ENCODE measurements at places on chromosomes 16 and 17.

- DNase-seq = no peak
These were observed 18.0 kb downstream of the MYLK3 start for GRCh38 chr16:46730126-46730525.

- no peak for DNase-seq
These were observed 74.6 kb upstream of the SOX9 start for GRCh38 chr17:72046178-72046577.

DNA sequence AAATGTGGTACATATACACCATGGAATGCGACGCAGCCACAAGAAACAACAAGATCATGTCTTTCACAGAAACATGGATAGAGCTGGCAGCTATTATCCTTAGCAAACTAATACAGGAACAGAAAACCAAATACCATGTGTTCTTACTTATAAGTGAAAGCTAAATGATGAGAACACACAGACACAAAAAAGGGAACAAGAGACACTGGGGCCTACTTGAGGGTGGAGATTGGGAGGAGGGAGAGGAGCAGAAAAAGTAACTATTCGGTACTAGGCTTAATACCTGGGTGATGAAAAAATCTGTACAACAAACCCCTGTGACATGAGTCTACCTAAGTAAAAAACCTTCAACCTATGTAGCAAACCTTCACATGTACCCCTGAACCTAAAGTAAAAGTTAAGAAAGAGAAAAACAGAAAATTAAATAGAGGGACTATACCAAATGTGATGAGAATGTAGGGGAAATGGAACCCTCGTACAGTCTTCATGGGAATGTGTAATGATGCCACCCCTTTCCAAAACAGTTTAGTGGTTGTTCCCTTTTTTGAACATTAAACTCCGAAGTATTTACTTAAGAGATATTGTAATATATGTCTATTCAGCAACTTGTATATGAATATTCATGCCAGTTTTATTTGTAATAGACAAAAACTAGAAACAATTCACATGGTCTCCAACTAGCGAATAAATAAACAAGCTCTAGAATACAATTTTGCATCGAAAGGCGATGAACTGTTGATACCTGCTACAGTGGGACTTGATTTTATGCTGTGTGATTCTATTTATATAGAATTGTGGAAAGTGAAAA, 33.9 kb downstream of the AHSP start:
- no peak for DNase-seq

GRCh38 chr16:19822533-19822932, 62.1 kb downstream of the GPRC5B start:
- DNase-seq = no peak

GRCh38 chr17:44220213-44221083, 973 bp upstream of the UBTF start:
- peak; percentile 65 for DNase-seq

DNA sequence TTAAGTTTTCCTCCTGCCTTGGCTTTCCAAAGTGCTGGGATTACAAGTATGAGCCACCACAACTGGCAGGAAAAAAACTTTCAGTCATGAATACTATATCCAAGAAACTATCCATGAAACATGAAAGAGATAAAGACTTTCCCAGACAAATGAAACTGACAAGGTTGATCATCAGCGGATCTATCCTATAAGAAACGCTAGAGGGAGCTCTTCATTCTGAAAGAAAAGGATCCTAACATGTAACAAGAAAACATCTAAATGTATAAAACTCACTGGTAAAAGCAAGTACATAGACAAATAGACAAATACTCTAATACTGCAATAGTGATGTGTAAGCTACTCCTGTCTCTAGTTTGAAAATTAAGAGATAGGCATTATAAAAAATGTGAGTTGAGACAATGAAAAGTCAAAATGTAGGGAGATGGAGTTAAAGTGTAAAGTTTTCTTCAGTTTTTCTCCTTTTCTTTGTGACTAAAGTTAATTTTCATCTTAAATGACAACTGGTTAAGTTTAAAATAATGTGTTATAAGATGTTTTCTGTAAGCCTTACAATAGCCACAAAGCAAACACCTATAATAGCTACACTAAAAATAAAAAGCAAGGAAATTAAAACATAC, 79.6 kb upstream of the TEKT1 start:
- no peak for DNase-seq

- peak; percentile 84 for DNase-seq
These were observed 47.2 kb downstream of the ARHGAP27 start for GRCh38 chr17:45385331-45385997.

DNA sequence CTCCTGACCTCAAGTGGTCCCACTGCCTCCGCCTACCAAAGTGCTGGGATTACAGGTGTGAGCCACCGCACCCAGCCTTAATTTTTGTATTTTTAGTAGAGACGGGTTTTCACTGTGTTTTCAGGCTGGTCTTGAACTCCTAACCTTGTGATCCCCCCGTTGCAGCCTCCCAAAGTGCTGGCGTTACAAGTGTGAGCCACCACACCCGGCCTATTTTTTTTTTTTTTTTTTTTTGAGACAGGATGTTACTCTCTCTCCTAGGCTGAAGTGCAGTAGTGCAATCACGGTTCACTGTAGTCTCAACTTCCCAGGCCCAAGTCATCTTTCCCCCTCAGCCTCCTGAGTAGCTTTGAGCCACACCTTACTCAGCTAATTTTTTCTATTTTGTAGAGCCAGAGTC, 3.1 kb upstream of the SNX11 start:
- no peak for DNase-seq

GRCh38 chr17:75205793-75206163, 299 bp downstream of the NUP85 start:
- DNase-seq = no peak

- DNase-seq = no peak
These were observed 5.9 kb downstream of the UQCRC2 start for GRCh38 chr16:21959050-21959449.

- DNase-seq = no peak
These were observed 91.7 kb downstream of the CLEC16A start for GRCh38 chr16:11036040-11036439.

- no peak for DNase-seq
These were observed 13.1 kb downstream of the DCAF7 start for GRCh38 chr17:63563339-63563738.

DNA sequence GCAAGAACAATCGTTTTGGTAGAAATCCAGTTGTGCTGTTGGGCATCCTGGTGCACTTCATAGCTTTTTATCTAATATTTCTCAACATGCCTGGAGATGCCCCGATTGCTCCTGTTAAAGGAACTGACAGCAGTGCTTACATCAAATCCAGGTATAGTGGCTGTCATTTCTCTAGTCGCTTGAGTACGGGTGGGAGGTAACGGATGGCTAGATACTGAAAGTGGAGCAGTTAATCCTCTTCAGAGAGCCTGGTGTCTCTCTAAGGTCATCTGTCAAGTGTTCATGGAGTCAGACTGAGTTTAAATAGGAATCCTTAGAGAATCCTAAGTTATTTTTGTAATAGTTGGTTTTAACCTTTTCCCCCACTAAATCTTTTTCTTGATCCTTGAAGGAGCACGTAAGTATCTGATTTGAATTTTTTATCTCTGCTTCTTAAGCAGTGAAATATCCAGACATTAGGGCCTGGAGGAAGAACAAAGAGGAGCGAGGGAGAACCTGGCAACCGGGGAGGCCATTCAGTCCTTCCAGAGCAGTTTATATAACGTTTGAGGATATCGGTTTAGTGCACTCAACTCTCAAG, 37.2 kb downstream of the MFSD11 start:
- no peak for DNase-seq

GRCh38 chr16:41439-42068, 11.9 kb downstream of the POLR3K start:
- DNase-seq = no peak

- DNase-seq = no peak
These were observed 18.5 kb upstream of the TOB1 start for GRCh38 chr17:50884439-50885311.

DNA sequence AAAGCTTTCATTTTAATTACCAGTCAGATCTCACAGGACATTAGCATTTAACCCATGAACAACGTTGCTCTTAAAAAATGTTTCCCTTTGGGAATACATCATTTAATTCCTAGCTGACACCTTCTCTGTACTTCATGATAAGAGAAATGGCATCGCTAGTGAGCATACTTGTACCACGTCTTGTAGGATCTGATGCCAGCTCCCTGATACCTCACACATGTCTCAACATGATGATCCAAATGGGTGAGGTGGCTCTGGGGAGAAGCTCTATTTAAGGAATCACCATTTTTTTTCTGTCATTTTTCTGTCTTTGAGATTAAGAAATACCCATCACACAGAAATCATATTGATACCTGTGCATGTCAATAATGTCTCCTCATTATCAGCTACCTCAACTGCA, 772.1 kb upstream of the CA10 start:
- DNase-seq = no peak

DNA sequence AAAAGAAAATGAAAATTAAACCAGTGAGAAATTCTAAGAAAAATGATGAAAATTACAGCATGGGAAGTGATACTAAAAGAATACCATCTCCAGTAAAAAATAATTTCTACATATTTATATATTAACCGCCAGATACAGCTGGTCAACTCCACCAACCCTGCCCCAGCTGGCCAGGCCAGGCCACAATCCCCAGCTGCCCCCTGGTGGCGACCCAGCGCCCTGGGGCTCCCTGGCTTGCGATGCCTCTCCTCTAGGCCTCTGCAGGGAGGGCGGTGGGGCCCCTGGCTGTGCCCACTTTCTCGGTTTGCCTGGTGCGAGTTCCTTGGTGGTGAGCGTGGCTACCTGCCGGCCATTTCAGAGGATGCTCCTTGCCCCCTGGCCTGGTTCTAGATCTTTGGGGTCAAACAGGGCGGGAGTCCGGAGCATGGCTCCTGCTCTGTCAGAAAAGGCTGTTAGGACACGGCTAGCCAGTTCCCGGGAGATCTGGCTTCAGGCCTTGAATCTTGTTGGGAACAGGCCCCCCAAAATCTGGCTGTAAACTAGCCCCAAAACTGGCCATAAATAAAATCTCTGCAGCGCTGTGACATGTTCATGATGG, 14.5 kb downstream of the GLIS2 start:
- peak; percentile 75 for DNase-seq

- DNase-seq = no peak
These were observed 22.4 kb downstream of the C1QTNF1 start for GRCh38 chr17:79046197-79046915.

- DNase-seq = peak; percentile 54
These were observed at the start of gene USP22 for GRCh38 chr17:21042458-21043295. USP22 (minus strand) TSS chr17:21043011; CDS start chr17:21042835, 176 bp downstream.

- DNase-seq = no peak
These were observed 13.0 kb downstream of the CETP start for GRCh38 chr16:56974549-56975300.

GRCh38 chr17:59901604-59902003, 8.7 kb downstream of the RPS6KB1 start:
- DNase-seq = no peak

- no peak for DNase-seq
These were observed 40.2 kb upstream of the MARCHF10 start for GRCh38 chr17:62848334-62848733.

DNA sequence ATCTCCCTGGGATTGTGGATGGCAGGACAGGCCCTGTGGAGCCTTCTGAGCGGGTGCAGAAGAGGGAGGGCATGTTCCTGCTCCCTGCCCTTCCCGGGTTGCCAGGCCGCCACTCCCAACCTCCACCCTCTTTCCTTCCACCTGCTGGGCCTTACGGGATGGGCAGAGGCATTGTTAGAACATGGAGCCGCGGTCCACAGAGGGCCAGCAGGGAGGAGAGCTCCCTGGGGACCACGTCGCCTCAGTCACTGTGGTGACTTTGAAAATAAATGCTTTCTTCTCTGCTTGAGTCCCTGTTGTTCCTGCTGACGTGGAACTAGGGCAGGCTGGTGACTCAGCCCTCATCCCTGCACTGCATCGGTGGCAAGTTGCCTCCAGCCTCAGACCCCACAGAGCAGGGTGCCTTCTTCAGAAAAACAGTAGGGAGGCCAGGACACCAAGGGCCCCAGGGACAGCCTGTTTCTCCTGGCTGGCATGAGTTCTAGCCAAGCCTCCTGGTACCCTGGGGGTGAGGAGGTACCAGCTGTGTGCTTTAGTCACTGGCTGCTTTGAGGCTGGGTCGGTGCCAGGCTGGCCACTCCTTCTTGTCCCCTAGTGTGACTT, 224.9 kb downstream of the SEC14L1 start:
- DNase-seq = no peak

DNA sequence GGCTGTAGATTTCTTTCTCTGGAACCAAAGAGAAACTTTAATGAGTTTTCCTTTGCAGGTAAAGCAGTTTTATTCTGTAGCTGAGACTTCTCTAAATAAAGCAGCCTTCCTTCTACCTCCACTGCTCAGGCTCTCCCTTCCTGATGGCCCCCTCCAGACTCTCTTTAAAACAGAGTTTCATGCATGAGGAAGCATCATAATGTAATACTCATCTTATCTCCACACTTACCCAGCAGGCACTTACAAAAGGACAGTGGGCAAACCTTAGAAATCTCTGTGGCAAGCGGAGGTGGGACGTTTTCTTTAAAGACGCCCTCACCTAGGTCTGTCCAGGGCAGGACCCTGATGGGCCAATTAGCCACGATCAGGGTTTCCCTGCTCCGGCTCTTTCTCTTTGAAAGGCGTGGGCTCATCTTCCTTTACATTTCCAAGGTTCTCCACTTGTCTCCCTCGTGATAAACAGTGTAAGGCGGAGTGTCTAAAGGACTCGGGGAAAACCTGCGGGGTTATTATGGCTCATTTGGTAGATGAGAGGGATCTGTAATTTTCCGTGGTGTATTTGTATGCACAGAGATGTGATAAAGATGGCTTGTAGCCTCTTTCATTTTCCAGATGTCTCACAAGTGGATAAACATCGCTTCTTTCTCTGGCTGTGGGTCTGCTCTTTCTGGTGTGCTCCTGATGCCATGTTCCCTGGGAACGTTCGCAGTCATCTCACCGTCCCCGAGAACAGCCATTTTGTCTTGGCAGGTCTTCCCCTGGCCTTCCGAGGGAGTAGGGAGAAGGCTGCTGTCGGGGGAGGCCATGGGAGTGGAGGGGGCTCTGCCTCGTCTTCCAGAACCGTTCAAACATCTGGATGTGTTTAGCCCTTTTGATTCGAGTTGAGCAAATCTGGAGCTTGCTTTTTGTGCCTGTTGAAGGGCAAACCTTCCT, 239.0 kb downstream of the CCDC182 start:
- DNase-seq = no peak

- DNase-seq = no peak
These were observed 24.8 kb downstream of the SLC38A10 start for GRCh38 chr17:81270279-81270678.

DNA sequence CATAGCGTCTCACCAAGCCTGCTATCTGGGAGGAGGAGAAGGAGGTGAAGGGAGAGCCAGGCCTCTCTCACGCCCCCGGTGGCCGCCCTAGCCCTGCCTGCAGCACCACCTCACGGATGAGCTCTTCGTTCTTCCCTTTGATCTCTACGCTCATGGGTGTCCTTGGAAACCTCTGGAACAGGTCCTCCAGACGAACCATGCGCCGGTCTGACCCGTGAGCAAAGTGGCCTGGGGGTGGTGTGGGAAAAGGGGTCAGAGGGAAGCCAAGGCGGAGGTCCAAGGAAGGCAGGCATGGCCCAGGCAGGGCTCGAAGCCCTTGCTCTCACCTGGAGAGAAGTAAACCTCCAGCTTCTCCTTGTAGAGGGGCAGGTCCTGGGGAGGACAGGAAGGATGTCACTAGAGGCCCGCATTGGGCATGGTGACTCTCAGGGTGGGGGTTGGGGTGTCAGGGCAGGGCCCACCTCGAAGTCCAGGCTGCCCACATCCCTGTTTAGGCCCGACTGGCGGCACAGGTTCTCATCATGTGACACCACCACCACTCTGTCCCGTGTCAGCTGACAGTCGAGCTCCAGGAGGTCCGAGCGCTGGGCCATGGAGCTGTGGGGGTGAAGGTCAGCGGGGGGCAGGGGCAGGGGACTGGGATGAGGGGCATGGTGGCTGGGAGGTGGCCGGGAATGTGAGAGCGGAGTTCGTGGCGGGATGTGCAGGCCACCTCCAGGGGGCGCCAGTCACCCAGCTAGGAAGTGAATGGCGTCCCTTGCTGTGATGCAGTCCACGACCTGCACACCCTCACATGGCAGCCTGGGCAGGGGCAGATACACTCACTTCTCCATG, 923 bp downstream of the GDPD3 start:
- peak; percentile 74 for DNase-seq

Measured in activated naive CD8-positive, alpha-beta T cell treated with anti-CD3 and anti-CD28 coated beads for 36 hours (primary cell).